8988T (cell line): ENCODE measurements at places on chromosomes 2 and 18.

GRCh38 chr2:146730882-146731281, 1113.9 kb upstream of the ACVR2A start:
- DNase-seq = no peak

DNA sequence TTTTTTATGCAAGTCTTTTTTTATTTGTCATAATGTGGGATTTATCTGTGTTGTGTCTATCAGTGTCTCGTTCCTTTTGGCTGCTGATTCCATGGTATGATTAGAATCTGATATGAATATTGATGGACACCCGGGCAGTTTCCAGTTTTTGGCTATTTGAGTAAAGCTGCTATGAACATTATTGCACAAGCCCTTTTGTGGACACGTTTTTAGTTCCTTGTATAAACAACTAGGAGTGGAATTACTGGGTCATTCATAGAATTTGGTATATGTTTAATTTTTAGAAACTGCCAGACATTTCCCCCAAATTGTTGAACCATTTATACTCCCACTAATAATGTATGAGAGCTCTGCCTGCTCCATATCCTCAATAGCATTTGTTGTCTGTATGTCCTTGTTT, 26.6 kb downstream of the HK2 start:
- DNase-seq = no peak

- DNase-seq = no peak
Observed at GRCh38 chr18:61883547-61883946, 9.3 kb downstream of the RNF152 start.

DNA sequence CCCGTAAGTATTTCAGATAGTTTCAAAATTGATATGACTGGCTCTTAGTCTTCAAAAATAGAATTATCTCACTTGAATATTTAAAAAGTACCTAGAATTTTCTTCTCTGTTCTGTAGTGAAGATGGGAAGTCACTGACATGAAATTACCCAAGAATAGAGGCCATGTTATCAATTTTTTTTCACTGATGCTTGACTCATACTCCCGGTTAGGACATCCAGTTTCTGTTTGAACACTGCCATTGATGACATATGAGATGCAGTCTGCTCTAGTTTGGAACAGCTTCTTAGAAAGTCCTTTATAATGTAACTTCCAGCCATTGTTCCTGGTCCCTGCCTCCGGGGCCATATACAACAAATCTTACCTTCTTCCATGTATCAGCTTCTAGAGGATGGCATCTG, 26.0 kb downstream of the MAP3K20 start:
- no peak for DNase-seq

GRCh38 chr2:134912361-134912760, 6.3 kb upstream of the CCNT2 start:
- DNase-seq = no peak

DNA sequence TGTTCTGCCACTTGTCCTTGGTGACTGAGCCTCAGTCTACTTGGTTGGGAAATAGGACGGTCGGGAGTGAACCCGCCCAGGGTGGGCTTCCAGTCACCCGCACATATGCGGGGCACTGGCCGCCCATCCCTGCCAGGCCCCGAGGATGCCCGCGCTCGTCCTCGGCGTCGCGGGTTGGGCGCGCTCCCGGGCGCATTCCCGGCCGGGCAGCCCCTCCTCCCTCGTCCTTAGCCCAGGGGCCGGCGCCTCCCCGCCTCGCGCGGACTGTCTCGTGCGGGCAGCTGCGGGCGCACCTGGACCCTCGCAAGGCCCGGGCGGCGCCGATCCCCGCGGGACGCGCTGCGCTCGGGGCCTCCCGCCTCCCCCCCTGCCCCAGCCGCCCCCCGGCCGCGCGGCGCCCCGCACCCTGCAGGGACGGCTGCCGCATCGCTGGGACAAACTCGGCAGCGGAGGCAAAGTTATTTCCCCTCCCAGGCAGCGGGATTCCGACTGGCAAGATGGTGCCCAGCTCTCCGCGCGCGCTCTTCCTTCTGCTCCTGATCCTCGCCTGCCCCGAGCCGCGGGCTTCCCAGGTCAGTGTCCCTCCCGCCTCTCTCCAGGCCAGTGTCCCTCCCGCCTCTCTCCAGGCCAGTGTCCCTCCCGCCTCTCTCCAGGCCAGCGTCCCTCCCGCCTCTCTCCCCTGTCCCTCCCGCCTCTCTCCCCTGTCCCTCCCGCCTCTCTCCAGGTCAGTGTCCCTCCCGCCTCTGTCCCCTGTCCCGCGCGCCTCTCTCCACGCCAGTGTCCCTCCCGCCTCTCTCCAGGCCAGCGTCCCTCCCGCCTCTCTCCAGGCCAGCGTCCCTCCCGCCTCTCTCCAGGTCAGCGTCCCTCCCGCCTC, at the start of gene FBLN7:
Gene FBLN7, plus strand, starts transcription at position 227 of the 874 bp plus-strand sequence. Its CDS starts 271 bp downstream, at position 498.
- DNase-seq = peak; percentile 53

DNA sequence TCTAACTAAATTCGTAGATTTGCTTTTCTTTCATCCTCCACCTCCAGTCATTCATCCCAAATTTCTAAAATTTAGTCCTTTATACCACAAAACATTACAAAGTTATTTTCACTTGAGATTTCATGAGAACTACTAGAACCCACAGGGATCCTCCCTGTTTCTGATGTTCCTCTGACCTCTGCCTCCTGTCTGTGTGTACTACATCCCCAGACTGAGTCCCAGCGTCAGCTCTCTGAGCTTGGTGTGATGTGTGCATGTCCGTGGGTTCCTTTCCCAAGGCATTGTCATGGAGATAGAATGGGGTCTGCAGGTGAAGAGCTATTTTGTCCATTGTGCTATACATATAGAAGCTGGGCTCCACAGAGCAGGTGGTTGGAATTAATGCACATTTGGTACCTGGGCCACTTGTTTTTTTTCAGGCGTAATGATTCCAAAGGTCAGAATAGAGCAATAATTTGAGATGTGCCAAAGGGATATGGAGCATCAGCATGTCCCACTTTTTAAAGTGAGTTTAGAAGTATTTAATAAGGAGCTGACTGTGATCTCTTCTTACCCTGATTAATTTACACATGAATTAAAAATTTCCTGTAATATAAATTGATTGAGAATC, 151.2 kb upstream of the BOD1L2 start:
- no peak for DNase-seq

GRCh38 chr2:239928391-239929350, 96.5 kb downstream of the NDUFA10 start:
- DNase-seq = no peak

GRCh38 chr2:30356071-30356470, 91.0 kb upstream of the LCLAT1 start:
- DNase-seq = no peak

DNA sequence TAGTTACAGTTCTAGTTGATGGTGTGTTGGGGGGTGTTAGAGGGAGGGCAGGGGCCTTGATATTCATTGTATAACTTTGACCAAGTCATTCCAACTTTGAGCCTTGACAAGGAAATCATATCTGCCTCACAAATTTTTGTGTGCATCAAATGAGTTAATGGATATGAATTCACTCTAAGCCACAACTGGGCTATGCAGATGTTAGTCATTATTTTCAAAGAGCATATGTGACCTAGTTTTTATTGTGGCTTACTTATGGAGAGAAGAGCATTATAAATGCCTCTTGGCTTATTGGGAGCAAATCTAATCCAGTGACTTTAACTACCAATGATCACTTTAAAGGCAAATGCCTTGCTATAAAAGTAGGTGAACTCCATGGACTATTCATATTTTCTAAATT, 250.2 kb downstream of the LPIN1 start:
- no peak for DNase-seq

DNA sequence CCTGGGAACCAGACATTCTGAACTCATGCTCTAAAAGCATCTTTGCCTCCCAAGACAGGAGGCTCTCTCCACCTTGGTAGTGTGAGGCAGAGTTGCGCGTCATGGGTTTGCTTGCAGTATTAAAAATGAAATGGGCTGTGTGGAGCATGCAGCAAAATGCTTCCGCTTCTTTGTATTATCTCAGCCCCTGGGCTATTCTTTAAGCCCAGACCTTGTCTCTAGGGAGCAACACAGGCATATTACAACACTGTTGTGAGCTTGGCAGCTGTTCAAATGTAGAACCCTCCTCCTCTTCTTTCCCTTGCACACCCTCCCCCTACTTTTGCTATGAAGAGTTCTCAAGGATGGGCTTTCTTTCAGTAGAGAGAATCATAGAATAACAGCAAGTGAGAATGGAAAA, 185.1 kb upstream of the LHCGR start:
- no peak for DNase-seq

DNA sequence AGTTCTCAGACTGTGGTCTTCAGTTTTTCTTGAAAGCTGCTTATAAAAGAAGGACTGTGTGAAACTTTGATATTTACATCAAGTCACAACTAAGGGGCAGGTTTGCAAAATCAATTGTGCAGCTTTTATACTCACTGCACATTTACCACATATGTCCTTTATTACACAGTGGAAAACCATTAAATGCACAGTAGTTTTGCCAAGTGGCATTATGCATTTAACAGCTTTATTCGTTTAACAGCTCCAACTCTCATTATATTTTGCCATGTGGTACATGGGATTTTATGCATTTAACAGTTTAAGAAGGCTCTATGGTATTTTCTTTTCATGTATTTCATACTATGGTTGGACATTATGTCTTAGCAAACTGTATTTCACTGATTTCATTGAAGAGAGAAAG, 135.6 kb downstream of the SATB2 start:
- DNase-seq = no peak

- DNase-seq = no peak
Observed at GRCh38 chr2:100267751-100268150, 54.5 kb downstream of the LONRF2 start.

GRCh38 chr2:55771612-55772011, 78.0 kb upstream of the PNPT1 start:
- DNase-seq = no peak

- DNase-seq = no peak
Observed at GRCh38 chr2:8581234-8581561, 100.7 kb upstream of the ID2 start.

DNA sequence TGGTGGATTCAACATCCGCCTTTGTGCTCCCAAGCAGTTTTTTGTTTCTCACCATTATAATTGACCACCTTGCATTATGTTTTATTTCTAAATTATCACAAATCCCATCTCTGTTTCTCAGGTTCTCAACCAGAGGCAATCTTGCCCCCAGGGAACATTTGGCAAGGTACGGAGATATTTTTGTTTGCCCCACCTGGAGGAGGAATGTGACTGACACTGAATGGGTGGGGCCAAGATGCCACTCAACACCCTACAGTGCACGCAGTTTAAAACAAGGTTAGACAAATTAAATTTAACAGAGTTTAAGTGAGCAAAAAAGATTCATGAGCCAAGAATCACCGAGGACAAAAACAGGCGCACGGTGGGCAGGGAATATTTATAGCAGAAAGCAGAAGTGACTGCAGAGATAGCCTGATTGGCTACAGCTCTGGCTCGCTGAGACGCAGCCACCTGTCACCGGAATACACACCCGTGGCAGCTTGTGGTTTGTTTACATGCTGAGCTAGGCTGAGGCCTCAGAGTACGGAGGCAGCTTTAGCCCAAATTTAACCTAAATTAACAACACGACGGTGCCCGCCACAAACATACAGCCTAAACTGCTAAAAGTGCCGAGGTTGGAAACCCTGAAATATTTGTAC, 150.0 kb upstream of the ALKAL2 start:
- no peak for DNase-seq

GRCh38 chr2:109205447-109205846, 76.4 kb downstream of the SH3RF3 start:
- DNase-seq = no peak

DNA sequence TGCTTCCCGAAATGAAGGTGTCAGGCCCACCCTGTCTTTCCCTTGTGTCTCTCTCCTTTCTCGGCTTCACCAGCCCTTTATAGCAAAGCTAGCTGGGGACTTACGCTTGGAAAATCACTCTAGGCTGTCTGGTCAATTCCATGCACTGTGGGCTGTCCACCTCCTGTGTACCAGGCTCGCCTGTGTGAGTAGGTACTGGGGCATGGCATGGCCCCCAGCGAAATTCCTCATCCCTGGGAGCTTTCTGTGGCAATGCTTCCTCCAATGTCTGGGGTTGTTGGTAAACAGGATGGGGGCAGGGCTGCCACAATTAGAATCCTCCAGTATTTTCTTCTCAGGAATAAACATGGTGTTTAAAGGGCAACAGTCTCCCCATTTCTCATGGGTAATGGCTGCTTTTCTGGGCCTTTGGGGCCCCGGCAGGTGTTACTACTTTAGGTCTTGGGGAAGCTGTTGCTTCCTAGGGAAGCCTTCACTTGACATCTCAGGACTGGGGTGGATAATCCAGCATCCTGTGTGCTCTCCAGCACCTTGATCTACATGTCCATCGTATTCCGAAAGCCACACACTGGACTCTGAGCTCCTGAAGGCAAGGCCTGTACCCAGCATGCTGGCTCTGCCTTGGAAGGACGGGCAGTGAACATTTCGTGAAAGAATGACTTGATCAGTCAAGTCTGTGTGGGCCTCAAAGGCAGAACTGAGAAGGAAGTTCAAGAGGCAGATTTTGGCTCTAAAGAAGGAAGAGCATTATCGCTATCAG, 21.1 kb downstream of the RHOB start:
- no peak for DNase-seq

- no peak for DNase-seq
Observed at GRCh38 chr2:122145856-122146255, 390.4 kb downstream of the TSN start.

GRCh38 chr2:19786408-19787058, 115.2 kb downstream of the TTC32 start:
- no peak for DNase-seq

DNA sequence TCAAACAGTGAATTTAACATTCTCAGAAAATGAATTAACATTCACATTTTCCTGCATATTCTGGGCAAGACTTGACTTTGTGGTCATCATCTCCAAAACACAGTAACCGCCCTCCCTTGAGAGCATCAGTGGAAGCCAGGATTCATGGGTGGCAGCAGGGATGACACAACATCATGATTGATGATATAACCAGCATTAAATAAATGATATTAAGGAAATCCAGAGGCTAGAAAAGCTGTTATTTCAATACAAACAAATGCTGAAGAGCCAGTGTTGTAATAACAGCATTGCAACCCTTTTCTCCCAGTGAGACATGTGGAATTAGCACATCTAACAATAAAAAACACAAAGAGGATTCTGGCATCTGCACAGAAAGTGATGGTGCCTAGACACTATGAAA, 41.1 kb downstream of the CDC42EP3 start:
- no peak for DNase-seq

DNA sequence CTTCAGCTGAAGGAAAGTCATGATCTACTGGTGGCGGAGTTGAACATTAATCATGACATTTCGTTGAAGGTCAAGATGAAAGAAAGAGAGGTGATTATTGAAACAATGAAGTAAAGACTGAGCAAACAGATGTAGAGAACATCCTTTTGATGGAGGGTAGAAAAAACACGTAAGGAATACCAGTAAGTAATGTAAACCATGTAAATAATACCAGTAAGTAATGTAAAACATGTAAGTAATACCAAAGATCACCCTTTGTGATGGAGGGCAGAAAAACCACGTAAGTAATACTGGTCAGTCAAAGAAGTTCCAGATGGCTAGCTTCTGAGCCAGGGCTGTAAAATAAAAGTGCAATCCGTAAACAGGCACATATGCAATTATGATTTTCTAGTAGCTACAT, 1387.7 kb downstream of the SUCLG1 start:
- DNase-seq = no peak
